Frontal cortex (tissue), 4 donors: ENCODE measurements at places on chromosomes 5 and 9. TPM values are rescaled to one million over a fixed set of nuclear protein-coding genes. Genes with fewer than 3 reads are reported as not detected.

IQGAP2 gene
- 9.4 TPM for total RNA-seq

PCDHB4 gene
- total RNA-seq = 4.5 TPM

ENTPD2 gene
- 0.82 TPM for total RNA-seq

SLC6A18 gene
- not detected for total RNA-seq

MEGF10 gene
- total RNA-seq = 33.0 TPM

CER1 gene
- total RNA-seq = not detected

RNF145 gene
- total RNA-seq = 124 TPM

CORO2A gene
- 4.5 TPM for total RNA-seq

CSF2 gene
- total RNA-seq = not detected
